ENCODE measurements at places on chromosomes 3 and 15.

- DNase-seq: no peak
Measured at GRCh38 chr3:70383360-70383831, 71.0 kb upstream of the MDFIC2 start.

- DNase-seq: no peak
Measured at GRCh38 chr3:149898771-149899170, 71.9 kb downstream of the PFN2 start.

- DNase-seq: no peak
Measured at GRCh38 chr15:81182756-81183438, 13.8 kb upstream of the IL16 start.

- no peak for DNase-seq
Measured at GRCh38 chr3:58214484-58215316, 3.9 kb upstream of the DNASE1L3 start.

GRCh38 chr3:50490424-50490823 lies 13.0 kb downstream of the CACNA2D2 start:
- DNase-seq: no peak

DNA sequence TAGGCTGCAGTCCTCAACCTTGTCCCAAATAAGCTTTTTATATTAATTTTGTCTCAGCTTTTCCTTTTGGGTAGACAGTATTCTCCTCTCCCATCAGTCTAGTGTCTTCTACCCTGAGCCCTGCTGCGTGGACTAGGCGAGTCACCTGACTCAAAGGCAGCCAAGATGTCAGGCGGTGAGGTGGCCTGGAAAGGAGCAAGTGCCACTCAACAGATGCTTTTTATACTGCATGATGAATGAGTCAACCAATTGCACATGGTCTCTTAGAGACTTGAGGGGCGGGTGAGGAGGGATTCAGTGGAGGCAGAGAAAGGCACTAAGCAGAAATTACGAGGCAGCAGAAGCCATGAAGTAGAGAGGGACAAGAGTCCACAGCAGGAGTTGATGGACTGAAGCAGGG lies 95.9 kb downstream of the FRMD4B start:
- no peak for DNase-seq

All from NCI-H187 (cell line).